Renal cortex interstitium (tissue), 15 donors: ENCODE measurements at places on chromosomes 4 and X.

DNA sequence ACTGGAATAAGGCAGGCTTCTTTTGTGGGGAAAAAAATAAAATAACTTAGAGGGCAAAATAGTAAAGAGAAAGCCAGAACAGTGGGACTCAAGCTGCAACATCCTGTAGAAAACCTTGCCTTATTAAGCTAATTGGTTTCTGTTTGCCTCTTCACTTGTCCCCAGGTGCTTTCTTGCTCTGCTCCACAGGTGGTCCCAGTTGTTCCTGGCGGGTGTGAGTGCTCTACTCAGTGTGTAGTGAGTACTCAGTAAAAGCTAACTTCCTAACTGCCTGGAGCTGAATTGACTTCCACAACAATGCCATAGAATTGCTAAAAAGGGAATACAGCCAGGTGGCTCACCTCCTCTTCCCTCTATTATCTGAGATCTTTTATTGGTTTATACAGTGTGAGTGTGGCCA lies 930.2 kb downstream of the C4orf33 start:
- no peak for DNase-seq

- DNase-seq, result no peak
These were observed 428.6 kb downstream of the DTHD1 start for GRCh38 chr4:36709991-36710390.

DNA sequence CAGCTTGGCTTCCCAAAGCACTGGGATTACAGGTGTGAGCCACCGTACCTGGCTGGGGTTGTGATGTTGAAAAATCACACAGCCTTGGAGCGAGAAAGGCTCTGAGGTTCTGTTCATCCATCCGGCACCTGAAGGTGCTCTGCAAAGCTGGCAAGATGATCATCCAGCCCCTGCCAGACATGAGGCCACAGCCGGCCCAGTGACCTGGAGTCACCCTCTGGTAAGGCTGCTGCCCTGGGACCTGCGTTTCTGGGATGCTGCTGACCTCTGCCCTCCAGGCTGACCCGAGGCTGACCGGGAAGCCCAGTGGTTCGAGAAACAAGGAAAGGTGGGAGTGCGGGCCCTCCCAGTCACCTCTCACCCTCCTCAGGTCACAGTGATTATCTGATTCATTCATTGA lies 13.5 kb upstream of the WFS1 start:
- no peak for DNase-seq

DNA sequence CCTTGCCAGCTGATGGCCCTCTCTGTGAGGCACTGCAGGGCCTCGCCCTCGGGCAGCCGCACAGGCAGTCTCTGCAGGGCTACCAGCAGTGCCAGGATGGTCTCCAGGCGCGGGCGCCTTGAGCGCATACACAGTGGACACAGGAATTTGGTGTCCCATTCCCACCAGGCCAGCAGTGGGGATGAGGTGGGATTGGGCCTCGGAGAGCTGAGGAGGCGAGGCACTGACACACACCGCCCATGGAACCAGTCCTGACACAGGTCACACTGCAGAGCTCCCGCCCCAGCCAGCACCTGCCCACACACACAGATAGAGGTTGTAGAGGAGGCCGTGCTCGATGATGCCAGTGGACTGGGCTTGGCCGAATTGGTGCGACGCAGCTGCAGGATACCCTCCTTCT lies 30.7 kb downstream of the KDM5C start:
- no peak for DNase-seq

DNA sequence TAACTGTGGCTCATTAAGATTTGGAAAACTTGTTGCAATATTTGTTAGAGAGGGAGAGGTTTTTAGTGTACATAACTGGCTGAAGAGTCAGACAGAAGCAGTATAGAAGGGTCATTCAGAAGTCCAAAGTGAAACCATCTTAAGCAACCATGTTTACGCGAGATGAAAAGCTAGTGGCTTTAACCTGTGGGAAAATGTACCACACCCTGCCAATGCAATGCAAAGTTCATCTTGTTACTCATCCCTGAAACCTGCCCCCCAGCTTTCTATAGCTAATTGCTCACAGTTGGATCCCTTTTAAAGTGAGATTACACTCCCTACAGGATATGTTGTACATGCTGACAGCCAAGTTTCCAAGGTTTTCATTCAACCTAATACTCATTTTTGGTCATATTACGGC lies 96.7 kb upstream of the RAPGEF2 start:
- no peak for DNase-seq

DNA sequence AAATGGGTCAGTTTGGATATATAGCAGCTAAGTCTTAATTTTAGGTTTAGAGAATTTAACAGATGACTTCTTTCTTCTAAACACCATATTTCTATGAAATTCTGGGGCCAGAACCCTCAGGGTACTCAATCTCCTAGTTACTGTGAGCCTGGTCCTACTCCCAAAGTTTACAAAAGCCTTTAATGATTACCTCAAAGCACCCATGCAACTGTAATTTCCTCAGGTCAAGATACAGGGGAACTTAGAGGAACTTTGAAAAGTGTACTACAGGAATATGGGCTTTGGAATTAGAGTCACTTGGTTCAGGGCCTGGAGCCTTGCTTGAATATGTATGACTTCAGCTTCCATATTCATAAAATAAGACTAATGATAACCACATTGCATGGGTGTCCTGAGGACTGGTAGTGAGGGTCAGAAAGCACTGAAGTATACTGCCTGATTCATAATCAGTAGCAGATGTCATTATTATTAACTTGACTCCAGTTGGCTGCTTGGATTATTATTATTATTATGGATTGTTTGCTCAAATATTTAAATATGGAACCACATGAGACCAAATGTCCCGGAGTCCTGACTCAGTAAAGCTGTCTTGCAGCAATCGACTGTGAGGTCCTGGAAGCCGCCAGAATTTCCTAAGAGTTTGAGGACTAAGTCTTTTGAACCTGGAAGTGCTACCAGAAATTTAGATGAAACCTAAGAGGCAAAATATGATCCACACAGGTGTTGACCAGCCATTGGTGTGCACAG lies 2.0 kb upstream of the ADH7 start:
- DNase-seq, result no peak

GRCh38 chr4:53992785-53993184 lies 71.6 kb downstream of the CHIC2 start:
- DNase-seq, result no peak

GRCh38 chr4:144868309-144868708 lies 222.4 kb downstream of the HHIP start:
- DNase-seq, result no peak

DNA sequence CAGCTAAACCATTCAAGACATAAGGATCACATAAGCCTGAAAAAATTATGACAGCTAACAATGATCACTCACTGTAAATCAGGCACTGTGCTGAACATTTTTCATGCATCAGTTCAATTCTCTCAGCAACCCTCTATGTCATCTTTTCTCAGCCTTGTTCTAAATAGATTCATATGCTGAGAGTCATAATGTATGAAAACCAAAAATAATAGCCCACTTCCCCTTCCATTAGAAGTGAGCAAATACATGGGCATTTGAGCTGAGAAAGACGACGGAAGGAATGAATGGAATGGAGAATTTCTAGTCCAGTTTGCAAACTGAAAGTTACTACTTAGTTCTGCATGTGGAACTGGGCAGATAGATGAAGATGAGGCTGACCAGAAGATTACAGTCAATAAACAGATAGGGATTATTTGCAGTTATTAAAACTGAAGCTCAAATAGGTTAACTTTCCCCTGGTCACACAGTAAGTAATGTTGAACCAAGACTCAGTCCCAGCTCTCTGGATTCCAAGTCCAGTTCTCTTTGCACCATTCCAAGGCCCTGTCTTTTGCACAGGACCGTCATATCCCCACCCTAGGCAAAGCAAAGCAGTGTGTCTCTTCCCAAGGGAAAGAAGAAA lies 1.6 kb upstream of the SH3RF1 start:
- DNase-seq, result no peak

DNA sequence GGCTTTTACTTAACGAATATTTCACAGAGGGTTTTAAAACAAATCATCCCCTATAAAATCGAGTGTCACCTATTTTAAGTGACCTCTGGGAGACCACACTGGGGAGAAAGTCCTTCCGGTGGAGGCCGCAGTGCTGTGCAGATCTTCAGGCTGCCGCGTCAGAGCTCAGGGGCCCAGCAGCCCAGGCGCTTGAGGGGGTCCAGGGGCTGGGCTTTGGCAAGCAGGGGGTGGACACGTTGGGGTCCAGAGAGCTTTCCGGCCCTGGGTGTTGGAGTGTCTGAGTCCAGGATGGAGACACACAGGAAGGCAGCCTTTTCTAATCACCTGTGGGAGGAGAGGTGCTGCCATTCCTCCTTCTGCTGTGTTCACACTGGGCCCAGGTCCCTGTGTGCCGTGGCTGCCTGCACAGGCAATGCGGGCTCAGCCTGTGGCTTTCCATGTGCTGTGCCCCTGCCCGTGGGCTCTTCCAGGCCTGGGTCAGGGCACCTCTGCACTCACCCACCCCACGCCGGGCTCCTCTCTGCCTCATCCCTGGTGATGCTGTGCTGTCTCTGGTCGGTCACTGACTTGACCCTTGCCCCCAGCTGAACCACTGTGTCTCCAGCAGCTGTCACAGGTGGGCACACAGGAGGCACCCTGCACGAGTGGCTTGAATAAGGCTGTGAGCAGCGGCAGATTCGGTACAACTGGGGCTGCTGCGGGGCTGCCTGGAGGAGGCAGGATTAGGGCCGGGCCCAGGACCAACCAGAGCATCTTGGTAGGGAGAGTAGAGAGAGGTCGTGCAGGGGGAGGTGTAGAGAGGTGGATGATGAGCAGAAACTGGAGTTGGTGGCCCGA lies 10.0 kb downstream of the HTRA3 start:
- DNase-seq, result no peak

DNA sequence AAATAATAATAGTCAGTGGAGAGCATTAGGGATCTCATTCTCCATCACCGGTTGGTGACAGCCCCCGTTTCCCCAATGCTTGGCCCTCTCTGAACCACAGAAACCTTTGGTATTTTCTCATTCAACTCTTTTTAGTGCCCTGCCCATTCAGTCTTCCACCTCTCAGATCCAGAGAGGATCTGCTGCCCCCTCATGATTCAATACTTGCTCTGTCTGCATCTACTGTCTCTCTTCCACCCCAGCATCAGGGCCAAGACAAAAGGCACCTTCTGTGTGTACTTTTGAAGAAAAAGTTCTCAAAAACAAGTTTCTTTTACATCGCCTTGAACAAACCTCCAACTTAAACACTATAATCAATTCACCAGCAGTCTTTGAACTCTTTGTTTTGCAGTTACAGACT lies 19.3 kb downstream of the CLTRN start:
- no peak for DNase-seq

- DNase-seq, result no peak
These were observed 3.8 kb downstream of the CXCL8 start for GRCh38 chr4:73744203-73744602.

GRCh38 chr4:74715706-74716435 lies 78.5 kb downstream of the BTC start:
- DNase-seq, result peak; percentile 17

GRCh38 chr4:182804131-182804530 lies 113.1 kb downstream of the DCTD start:
- no peak for DNase-seq

- DNase-seq, result no peak
These were observed 415.2 kb upstream of the NR3C2 start for GRCh38 chr4:148857239-148857972.

DNA sequence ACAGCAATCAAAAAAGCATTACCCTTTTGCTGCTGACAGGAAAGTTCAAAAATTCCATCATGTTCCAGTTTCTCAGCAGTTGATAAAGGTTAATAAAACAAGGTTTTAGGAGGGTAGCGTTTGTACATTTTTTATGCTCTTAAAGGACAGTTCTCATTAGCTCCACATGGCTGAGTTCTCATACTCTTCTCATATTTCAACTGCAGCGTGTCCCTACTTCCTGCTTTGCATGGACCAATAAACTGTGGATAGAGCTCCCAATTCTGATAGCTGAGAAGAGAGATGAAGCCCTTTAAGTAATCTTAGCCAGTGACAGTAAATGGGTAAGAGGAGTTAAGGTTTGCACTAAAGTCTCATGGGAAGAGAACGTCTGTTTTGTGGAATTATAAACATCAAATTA lies 53.5 kb downstream of the SPANXA2 start:
- no peak for DNase-seq

DNA sequence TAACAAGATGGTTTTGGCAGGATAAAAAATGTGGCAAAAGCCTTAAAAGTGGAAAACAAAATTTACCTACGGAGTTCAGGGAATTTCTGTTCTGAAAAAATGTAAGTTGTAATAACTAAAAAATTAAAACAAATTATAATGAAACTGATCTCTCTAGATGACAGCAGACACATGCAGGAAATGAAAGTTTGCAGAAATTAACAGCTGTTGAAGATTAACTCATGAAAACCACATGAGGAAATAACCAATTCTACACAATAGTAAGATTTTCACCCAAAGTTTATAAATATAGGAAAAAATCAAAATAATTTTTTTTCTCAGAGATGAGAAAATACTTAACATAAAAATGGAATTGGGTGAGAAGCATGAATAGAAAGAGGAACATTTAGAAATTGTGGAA lies 47.5 kb upstream of the UGT2B15 start:
- DNase-seq, result no peak

- DNase-seq, result no peak
These were observed 208.1 kb downstream of the BMPR1B start for GRCh38 chr4:94965852-94966251.

DNA sequence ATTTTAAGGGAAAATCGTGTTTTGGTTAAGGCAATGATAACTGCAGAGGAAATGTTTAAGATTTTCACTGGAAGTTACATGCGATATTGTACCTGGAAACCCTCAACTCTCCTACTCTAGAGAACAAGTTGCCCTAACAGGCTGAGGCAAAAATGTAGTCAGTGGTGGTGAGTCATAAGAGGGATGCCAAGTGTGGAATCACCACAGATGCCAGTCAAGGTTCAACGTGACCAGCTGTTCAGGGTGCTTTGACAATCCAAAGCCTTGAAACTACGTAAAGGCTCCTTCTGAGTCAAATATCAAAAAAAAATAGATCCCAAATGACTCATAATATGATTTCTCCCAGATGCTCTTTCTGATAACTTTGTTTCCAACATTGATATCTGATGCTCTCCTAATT lies 77.9 kb upstream of the AFF2 start:
- DNase-seq, result no peak

DNA sequence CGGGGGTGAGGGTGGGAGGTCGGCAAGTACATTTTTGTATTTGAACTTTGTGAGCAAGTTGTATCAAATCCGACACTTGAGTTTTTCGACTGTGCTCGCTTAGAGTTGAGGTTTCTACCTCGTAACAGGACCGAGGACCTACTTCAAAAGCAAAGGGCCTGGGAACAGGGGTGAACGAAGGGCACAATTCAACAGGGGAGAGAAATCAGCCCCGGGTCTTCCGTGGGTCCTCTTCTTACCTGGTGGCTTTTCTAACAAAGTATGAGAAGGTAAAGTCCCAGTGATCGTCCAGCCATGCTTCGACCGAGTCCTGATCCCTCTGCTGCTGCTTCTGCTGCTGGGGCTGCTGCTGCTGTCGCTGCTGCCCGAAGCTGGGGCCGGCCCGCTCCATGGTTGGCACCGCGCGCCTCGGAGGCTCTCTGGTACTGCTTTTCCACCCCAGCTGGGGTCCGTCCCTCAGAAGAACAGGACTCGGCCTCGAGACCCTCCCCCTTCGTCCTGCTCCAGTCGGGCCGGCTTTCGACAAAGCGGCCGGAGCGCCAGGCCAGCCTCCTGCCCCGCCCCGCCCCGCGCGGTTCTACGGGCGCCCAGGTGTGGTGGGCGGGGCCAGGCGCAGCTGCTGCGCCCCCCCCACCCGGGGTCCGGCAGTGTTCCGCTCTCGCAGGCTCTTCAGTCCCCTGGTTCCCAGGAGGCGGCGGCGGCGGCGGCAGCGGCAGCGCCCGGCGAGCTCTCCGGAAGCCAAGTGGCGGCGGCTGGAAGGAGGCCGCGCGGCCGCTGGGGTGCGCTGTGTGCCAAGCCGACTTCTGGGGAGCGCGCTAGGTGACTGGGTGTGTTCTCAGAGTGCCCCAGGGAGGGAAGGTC lies at the start of gene PDE5A:
Gene PDE5A, minus strand, starts transcription at position 524 of the 861 bp plus-strand sequence. Its CDS starts 133 bp downstream, at position 391.
- DNase-seq, result peak; percentile 80
